ENCODE measurements at places on chromosomes 2 and 18.
A peak's percentile ranks its signal among the peaks of the same experiment; 100 is the strongest.

GRCh38 chr2:100395532-100396350 lies 21.7 kb downstream of the CHST10 start:
- no peak for DNase-seq

GRCh38 chr2:5039241-5039975 lies 652.8 kb upstream of the SOX11 start:
- DNase-seq: no peak

DNA sequence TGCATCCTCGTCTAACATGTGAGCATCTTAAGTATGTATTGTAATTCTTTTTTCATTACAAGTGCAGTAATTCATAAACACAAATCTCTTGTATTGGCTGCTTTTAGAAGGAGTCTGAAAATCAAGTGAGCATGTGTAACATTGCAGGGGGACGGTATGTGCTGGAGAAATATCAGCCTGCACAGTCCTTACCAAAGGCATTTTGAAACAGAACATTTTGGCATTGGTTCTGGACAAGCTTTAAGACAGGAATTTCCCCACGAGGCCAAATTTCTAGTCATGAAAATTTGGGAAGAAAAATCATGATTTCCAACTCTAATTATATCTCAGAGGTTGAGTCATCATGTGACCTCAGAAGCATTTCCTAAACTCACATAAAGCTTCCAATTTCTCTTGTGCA lies 24.7 kb upstream of the NRP2 start:
- DNase-seq: no peak

DNA sequence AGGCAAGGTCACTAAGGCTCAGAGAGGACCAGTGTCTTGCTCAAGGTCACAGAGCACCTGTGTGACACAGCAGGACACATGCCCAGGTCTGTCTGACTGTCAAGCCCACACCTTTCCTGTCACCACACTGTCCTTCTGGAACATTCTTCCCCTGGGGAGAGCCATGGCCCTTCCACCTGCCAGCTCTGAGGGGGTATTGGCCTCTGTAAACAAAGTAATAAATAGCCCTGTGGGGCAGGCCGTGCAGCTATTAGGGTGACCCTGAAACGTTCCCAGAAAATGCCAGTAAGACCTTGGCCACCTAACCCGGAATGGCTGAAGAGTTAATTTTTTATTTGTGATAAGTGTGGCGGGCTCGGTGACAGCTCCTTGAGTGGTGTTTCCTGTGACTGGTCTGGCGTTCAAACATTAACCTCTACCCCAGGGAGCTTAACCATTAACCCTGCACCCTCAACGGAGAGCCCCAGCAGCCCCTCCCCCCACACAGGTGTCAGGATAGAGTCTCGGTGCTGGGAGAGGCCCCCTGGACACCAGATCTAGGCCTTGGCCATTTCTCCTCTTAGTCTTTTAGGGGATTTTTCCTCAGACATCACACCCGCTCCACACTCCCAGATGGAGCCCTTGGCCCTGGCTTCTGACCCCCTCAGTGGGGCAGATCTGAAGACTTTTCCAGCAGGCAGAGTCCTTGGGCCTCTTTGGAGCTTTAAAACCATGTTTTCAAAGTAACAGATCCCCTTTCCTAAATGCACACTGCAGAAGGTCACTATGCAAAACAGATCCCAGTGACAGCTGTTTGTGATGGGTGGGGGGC lies 36.6 kb downstream of the SCTR start:
- no peak for DNase-seq

- no peak for DNase-seq
Observed at GRCh38 chr2:156110890-156111289, 221.6 kb downstream of the NR4A2 start.

- DNase-seq: no peak
Observed at GRCh38 chr2:103367877-103368276, 606.0 kb downstream of the TMEM182 start.

DNA sequence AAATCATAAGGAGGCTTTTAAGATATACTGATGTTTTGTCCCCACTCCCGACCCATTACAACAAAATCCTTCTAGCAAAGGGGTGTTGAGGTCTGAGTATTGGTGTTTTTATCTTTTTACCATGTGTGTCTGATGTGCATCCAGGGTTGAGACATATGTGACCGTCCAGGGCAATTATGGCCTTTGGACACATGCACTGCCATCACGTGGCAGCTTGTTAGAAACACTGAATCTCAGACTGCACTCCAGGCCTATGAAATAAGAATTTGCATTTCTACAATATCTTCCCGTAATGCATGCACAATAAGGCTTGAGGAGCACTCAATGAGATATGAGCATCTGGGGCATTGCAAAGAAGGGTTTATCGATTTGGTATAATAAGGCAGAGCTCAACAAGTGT lies 235.1 kb upstream of the ZNF804A start:
- DNase-seq: no peak

DNA sequence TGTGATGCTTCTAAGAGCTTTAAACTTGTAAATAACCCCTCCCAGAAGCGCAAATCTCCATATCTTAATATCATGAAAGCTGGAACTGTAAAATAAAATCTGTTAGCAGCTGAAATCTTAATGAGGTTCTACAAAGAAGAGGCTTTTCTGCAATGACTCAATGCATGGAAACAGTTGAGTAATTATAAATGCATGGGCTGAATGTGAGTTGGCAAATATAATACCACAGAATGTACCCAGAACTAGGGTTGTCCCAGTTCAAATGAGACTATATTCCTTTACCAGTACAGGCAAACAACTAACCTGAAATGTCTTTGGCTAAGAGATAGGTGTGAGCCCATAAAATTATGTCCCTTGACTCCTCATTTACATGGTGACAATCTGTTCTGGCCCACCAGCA lies 52.9 kb downstream of the SATB2 start:
- DNase-seq: no peak

DNA sequence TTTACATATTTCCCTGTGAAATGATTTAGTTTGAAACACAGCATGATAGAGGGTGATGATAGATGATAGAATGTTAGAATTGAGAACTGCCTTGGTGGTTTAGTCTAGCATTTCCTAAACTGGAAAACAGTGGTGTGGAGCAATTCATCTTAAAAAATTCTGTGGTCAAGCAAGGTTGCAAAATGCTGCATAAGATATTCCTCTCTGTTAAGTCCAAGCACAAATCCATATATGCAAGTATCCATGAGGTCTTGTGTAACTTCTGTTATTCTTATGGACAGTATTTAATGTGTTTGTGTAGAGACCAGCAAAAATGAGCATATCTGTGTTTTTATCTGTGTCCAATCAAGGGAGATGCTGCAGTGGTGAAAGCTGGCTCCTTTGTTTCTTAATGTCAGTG lies 30.0 kb downstream of the CPS1 start:
- no peak for DNase-seq

- no peak for DNase-seq
Observed at GRCh38 chr2:121412349-121412748, 118.3 kb upstream of the RNU4ATAC start.

DNA sequence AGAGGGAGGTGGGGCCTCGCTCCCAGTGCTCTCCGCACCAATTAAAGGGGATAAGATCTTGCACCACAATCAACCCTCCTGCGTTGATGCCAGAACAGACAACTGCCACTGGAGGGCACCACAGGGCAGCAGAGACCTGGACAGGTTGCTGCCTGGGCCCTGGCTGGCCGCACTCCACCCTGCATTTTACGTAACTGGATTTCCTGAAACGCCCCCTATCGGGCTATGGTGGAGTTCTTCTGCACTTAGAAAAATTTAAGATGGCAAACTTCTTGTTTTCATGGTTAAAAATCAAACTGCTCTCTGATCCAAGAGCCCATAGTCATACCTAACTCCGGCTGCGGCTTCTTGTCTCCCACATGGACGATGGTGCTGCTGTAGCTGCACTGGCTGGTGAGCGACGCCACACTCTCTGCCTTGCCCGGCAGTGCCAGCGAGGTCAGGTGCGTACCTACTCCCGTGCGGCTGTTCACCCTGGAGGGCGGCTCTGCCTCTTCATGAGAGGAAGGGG lies 16.8 kb upstream of the HES6 start:
- DNase-seq: peak; percentile 79

DNA sequence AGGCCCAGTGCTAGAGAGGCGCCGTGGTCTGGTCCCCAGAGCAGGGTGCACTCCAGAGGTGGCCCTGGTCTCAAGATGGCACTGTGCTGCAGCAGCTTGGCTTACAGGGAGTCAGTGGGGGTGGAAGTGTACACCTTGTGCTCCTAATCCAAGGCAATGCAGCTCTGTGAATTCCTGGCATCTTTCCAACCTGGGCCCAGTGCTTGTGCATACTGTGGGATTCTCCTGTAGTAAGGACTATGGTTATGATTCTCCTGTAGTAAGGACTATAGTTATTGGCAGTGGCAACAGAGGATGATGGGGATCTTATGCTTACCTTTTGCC lies 616.7 kb upstream of the REG3G start:
- DNase-seq: no peak

- DNase-seq: no peak
Observed at GRCh38 chr2:81645745-81646301, 1341.3 kb upstream of the LRRTM1 start.

- DNase-seq: no peak
Observed at GRCh38 chr2:100017633-100018032, 124.8 kb downstream of the AFF3 start.

GRCh38 chr2:196153480-196153879 lies 17.9 kb downstream of the STK17B start:
- no peak for DNase-seq

GRCh38 chr18:9898792-9899549 lies 13.2 kb downstream of the TXNDC2 start:
- no peak for DNase-seq

DNA sequence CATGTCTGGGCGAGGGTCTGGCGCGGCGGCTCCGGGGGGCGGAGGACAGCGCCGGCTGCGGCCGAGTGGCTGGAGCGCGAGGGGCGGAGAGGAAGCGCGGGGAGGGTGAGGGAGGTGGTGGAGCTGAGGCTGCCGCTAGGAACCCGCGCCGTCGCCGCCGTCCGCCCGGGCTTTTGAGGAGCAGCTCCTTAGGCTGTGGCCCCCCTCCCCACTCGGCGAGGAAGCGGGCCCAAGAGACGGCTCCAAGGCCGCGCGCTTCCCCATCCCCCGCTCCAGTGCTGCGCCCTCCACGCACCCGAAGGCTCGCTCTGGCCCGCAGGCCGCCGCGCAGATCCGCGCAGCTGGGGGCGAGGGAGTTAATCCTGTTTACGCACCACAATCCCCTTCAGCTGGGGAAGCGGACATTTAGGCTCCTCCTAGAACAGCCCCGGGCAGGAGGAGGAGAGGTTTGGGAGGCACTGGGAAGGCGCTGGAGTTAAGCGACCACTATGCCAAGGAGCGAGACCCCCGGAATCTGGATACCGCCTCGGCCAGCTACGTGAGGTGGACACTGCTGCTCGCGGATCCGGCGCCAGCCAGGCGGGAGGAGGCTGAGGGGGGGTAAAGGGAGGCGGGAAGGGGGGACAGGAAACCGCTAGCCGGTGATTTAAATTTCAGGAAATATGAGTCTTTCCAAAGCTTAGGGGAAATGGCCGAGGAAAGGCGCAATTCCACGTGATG lies at the start of gene CNRIP1:
Gene CNRIP1, minus strand, starts transcription at position 552 of the 720 bp plus-strand sequence. Its CDS starts 549 bp downstream, at position 3.
- DNase-seq: peak; percentile 49

- no peak for DNase-seq
Observed at GRCh38 chr2:60855989-60856669, 25.2 kb upstream of the REL start.

DNA sequence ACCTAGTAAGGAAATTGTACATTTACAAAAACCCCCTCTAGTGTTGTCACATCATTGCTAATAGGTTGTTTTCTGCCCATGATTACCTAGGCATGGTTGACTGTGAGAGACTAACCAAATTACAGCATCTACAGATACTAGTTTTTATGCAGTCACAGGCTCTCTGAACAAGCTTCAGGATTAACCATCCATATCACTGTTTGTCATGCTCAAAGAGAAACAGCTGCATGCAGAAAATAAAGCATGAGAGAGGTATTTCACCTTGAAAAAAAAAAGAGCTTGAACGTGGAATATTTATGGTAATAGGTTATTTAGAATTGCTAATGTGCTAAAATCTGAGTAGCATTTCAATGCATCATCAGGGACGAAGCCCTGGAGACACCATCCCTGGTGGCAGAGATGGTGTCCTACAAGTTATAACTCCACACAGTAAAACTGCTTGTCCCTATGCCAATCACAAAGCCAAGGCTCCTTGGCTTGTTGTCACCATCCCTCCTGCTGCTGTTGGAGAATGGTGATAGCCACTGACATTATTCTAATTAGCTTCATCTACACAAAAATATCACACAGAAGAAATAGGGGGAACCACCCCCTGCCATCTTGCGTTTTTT lies 5.4 kb downstream of the NEB start:
- DNase-seq: no peak

DNA sequence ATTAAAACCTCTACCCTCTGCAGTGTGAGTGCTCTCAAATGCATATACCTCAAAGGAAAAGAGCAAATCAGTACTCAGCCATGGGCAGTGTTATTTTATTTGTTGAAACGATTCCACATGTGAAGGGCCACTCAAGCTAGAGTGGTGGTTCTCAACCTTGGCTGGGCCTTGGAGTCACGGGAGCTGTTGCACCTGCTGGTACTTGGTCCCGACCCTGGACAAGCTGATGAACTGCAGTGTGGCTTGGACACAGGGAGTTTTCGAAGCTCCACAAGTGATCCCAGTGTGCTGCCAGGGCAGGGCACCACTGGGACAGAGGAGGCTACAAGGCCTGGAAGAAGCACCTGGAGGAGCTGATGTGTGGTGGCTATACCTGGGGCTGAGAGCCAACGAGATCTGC lies 19.7 kb downstream of the GNLY start:
- peak; percentile 89 for DNase-seq

DNA sequence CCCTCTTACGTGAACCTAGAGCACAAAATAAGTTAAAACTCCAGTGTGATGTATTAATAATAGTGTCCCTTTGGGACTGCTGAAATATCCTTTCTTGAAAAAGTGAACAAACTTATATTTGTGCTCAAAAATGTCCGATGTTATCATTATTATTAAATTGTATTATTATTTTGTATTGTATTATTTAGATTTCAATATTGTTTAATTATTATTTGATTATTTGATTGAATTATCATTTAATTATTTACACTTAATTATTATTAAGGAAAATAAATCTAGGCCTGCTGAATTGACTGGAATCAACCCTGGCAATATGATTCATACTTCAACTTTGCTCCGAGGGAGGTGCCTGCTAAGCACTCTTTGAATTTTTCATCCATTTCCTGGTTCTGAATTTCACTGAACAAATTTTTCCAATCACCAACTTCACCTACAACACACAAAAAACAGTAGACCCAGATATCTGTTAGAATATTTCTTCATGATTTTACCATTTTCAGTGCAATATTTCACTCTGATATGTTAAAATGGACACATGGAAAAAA lies 10.9 kb upstream of the EIF2AK2 start:
- no peak for DNase-seq

DNA sequence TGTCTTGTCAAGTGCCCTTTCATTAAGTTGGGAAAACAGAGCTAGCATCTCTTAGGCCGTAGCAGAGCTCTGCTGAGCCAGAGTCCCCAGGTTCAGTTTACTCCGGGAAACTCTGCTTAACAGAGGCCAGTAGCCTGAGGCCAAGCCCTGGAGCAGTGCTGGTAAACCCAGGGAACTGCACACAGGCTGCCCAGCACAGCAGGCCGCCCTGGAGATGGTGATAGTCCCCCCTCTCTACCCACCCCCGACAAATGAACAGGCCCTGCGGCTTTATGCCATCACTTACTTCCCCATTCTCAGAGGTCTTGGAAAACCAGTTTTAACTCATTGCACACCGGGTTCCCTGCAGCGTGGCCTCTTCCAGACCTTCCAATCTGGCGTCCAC lies 3.5 kb downstream of the CNNM4 start:
- DNase-seq: no peak

Data from NCI-H1092 (cell line).